HS-5 (cell line): ENCODE measurements at places on chromosomes 12 and 14.
A peak's percentile ranks its signal among the peaks of the same experiment; 100 is the strongest.

DNA sequence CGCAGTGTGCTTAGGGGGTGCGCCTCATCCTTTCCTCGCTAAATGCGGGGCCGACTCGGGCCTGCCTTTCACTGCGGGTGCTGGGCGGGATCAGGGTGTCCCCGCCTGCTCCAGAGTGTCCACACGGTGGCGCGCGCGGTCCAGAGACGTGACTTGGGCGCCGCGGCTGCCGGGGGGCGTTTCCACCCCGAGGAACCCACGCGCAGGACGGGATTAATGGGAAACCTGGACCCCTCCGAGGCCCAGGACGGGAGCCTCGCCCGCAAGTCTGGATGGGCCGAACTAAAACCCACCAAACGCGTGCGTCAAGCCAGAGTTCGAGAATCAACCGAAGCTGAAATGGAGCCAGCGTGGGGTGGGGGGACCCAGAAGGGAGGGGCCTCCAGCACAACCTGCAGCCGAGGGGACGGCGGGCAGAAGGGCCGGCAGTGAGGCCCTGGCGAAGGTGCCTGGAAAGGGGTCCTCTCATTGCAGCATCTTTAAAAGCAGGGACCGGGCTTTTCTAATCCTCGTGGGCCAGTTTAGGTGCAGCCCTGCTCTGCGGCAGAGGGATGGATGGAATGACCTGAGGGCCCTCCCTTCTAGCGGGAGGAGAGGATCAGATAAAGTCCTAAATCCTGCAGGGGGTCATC is 93.3 kb downstream of the NINJ2 start:
- no peak for DNase-seq

DNA sequence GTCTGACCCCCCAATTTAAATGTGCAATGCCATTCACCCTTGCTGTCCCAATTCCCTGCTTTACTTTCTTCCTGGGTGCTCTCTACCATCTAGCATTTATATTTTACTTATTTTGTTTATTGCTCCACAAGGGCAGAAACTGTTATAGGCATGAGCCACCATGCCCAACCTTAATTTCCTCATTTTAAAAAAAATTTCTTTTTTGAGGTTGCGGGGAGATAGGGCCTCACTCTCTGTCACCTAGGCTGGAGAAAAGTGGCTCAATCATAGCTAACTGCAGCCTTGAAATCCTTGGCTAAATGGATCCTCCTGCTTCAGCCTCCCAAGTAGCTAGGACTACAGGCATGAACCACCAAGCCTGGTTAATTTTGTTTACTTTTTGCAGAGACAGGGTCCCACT is 13.0 kb downstream of the HPD start:
- no peak for DNase-seq

GRCh38 chr12:18864900-18865561 is 127.1 kb downstream of the CAPZA3 start:
- DNase-seq, result peak; percentile 65

GRCh38 chr12:89691659-89692058 is 17.0 kb downstream of the ATP2B1 start:
- DNase-seq, result no peak

GRCh38 chr12:46983959-46984841 is 95.2 kb upstream of the PCED1B start:
- DNase-seq, result no peak
